ENCODE measurements at places on chromosomes 1 and 21.

DNA sequence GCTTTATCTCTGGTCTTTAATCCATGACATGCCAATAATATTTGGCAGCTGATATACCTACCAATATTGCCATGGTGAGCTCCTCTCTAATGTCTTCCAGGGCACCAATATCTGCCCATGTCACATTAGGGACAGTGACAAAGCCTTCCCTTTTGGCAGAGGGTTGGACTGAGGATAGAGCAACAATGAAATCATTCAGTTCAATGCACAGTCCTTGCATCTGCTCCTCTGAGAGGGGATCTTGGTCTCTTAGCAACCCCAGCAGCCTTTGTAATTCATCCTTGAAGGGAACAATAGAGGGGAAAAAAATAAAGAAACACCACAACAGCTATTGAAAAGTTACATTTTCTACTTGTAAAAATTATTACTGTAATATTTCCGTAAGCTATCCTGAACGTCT is 42.3 kb downstream of the NVL start:
- DNase-seq = no peak

- DNase-seq = no peak
These were observed 56.6 kb downstream of the AGPAT3 start for GRCh38 chr21:43921571-43921978.

GRCh38 chr1:91764471-91765115 is 121.4 kb downstream of the TGFBR3 start:
- DNase-seq = no peak

GRCh38 chr1:22633697-22634463 is 2.5 kb upstream of the C1QA start:
- no peak for DNase-seq

DNA sequence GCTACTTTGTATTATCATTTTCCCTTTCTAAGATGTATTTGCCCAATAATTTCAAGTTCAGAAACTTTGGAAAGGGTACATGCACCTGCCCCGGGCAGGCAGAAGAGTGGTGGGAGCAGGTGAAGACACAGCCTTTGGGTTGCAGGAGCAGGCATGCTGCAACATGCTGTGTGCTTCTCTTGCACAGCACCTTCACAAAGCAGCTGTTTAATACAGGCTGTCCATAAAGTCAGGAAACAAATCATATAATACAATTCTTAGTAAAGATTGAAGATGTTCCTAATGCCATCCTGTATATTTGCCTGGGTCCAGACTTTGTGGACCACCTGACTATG is 182.9 kb downstream of the ZNF281 start:
- no peak for DNase-seq

DNA sequence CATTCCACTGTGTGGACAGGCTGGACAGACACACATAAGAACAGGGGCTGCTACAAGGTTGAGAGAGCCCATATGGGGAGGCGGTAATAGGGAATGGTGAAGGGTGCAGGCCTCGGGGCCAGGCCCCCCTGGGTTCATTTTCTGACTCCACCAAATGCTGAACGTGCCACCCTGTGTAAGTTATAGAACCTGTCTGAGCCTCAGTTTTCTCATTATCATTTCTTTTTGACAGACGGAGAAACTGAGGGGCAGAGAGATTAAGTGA is 569.5 kb downstream of the PTPRU start:
- DNase-seq = no peak

DNA sequence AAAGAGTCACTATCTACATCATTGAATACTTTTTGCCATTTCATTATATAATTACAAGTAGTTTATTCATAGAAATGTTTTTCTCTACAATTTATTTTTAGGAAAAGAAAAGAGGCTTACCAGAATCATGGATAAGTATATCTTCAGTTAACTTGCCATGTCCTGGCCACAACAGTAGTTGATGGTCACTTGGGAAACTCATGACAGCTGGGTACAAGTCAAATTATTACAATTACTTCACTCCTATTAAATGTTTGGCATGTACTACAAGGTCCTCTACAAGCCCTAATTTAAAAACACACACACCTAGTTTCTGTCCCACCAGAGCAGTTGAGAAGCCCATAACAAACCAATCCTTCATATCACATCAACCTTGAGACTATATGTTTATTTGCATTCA is 29.4 kb downstream of the PALMD start:
- no peak for DNase-seq

- no peak for DNase-seq
These were observed 4.1 kb upstream of the PCP4 start for GRCh38 chr21:39863111-39863510.

- no peak for DNase-seq
These were observed 114.8 kb upstream of the PAXBP1 start for GRCh38 chr21:32886339-32886738.

- DNase-seq = no peak
These were observed 21.0 kb downstream of the VASH2 start for GRCh38 chr1:212971312-212971711.

GRCh38 chr1:21939650-21940374 is 2.7 kb upstream of the HSPG2 start:
- DNase-seq = peak; percentile 96

DNA sequence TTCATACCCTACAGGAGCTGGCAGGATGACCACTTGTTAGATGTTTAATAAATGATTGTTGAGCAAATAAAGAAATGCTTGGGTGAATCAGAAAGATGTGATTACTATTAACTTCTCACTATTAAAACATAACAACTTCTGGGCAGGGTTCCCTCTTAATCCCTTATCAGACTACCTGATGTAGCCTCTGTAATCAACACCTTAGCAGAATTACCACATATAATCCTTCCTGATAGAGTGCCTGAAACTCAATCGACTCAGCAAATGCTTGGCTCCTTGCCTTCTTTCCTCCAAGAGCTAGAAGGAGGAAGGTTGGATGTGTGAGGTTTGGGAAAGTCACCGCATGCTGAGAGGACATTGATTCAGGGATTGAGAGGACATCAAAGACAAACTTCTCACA is 34.8 kb upstream of the DSCAM start:
- no peak for DNase-seq

GRCh38 chr1:243345205-243345604 is 89.4 kb downstream of the SDCCAG8 start:
- no peak for DNase-seq

DNA sequence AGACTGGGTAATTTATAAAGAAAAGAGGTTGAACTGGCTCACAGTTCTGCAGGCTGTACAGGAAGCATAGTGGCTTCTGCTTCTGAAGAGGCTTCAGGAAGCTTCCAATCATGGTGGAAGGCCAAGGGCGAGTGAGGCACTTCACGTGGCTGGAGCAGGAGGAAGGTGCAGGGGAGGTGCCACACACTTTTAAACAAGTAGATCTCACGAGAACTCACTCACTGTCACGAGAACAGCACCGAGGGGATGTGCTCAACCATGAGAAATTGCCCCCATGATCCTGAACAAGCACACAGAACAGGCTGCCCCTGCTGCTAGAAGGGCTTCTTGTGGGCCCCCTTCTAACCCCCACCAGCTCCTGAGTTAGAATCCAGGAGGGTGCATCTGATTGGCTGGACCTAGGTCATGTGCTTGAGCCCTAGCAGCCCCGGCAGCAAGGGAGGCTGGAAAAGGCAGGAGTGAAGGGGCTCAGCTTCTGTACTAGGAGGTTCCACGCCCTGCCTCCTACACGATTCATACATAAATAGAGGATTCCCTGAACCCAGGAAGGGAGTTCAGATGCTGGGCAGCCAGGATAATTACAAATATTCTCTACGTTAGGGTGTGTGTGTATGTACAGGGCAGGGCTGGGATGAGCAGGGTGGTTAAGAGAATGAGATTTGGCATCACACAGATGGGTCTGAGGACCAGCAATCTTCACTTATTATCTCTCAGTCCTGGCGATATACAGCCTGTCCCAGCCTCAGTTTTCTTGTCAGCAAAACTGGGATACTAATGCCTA is 72.8 kb upstream of the ATP5PO start:
- DNase-seq = no peak

GRCh38 chr1:55428231-55428630 is 213.1 kb upstream of the USP24 start:
- DNase-seq = no peak

DNA sequence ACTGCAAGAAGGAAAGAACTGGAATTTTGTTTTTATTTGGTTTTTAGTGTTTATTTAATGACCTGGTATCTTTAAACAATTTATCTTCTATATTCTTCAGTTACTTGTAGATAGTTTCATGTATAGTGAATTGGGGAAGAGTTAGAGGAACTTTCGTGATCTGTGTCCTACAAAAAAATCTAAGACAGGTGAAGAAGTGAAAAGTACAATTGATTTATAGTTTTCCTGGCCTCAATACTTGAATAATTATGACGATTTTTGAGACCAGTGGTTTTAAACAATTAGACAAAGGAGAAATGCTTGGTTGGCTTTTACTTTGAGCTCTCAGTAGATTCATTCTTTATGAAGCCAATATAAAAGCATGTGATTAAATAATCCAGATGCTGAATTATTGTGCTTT is 7.5 kb downstream of the MIER1 start:
- no peak for DNase-seq

DNA sequence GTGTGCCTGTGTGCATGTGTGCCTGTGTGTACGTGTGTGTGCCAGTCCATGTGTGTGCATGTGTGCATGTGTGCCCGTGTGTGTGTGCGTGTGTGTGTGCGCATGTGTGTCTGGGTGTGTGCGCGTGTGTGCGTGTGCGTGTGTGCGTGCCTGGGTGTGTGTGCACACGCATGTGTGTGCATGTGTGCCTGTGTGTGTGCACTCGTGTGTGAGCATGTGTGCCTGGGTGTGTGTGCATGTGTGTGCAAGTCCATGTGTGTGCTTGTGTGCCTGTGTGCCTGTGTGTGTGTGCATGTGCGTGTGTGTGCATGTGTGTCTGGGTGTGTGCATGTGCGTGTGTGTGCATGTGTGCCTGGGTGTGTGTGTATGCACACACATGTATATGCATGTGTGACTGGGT is 28.7 kb upstream of the COL6A2 start:
- DNase-seq = no peak

DNA sequence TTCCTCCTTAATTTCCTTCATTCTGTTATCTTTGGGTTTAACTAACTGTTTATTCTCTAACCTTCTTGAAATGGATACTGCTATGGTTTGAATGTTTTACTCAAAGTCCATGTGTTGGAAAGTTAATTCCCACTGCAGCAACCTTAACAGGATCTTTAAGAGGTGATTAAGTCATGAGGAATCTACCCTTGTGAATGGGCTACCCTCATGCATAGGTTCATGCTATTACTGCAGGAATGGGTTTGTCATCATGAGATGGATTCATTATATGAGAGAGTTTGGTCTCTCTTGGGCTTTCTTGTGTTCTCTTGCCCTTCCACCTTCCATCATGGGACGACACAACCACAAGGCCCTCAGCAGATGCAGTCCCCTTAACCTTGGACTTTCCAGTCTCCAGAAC is 516.9 kb downstream of the ADGRL2 start:
- DNase-seq = peak; percentile 53

GRCh38 chr1:117852853-117853553 is 76.4 kb downstream of the GDAP2 start:
- no peak for DNase-seq

- peak; percentile 91 for DNase-seq
These were observed 6.8 kb downstream of the RGS5 start for GRCh38 chr1:163195728-163196448.

- no peak for DNase-seq
These were observed 490 bp upstream of the FAM110D start for GRCh38 chr1:26158271-26158907.

- no peak for DNase-seq
These were observed 158.0 kb downstream of the HS2ST1 start for GRCh38 chr1:87072411-87072810.

- DNase-seq = no peak
These were observed 12.7 kb upstream of the PTCH2 start for GRCh38 chr1:44855742-44856141.

DNA sequence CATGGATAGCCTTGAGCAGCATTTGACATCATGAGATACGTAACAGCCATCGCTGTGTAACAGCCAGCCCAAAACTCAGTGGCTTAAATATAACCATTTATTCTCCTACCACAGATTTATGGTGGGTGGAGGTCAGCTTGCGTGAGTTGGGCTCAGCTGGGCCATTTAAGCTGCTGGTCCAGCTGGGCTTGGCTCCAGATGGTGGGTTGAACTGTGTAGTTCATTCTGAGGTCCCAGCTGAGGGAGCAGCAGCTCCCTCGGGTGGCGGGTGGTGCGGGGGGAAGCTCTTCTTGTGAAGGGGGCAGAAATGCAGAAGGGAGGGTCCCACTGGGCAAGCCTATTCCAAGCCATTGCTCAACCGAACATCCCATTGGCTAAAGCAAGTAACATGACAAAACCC is 75.9 kb downstream of the IGSF21 start:
- DNase-seq = no peak

GRCh38 chr21:28516991-28517592 is 475.6 kb downstream of the LTN1 start:
- peak; percentile 31 for DNase-seq

GRCh38 chr1:21067551-21068227 is 109.0 kb downstream of the EIF4G3 start:
- DNase-seq = no peak

DNA sequence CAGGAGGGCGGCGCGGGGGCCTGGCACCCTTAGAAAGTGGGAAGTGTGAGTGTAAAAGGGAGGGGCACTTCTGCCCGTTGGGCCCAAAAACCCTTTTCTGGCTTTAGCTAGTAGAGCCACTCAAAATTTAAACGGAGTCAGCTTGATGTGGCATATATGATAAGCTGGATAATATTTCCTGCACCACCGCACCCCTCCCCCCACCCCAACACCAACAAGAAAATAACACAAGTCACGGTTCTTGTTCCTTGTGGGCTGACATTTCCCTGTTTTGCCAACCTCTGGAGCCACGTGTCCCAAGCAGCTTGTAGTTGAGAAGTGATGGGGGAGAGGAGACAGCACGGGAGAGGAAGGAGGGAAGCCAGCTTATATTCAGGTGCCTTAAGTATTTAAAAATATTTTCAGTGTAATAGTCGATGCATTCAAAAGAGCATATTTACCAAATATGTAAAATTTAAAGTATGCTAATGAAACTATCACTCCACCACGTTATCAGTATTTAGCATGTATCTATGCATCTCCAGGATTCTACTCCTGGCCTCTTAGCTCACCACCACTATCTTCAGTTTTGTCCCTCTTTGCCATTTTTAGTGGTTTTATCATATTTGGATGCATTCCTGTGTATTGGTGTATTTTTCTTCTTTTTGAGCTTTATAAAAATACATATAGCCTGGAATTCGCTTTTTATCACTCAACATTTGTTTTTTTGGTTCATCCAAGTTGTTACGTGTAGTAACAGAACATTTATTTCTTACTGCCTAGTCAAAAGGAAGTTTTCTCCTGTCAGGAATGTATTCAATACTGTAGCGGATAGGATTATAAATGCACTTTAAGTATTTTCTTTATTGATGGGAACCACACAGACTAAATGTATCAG is 773 bp upstream of the DDX59 start:
- DNase-seq = no peak

GRCh38 chr1:219422811-219423598 is 189.9 kb downstream of the ZC3H11B start:
- DNase-seq = no peak
